ENCODE measurements at places on chromosomes 1 and 21. TPM values are rescaled to one million over a fixed set of nuclear protein-coding genes. Genes with fewer than 3 reads are reported as not detected.
A peak's percentile ranks its signal among the peaks of the same experiment; 100 is the strongest.

RIMKLA gene
- total RNA-seq = 2.2 TPM

ABCA4 gene
- total RNA-seq = 0.16 TPM

DNA sequence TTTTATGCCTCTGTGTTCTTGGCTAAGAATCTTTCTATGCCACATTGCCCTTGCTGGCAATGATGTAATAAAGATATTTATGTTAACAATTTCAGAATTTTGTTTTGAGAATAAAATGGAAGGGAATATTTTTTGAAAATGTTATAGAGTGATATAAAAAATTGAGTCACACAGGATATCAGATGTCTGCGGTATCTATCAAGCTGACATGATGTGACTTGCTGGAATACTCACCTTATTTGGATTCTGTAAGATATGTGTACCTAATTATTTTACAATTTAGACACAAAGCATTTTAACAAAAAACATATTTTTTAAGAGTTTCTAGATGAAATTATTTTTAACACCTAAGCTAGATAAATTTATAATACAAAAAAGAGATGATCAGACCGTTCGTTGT lies 660.0 kb upstream of the B3GALT2 start:
- DNase-seq = no peak
- H3K27me3 ChIP-seq = no peaks in the 10 kb centered on the region
- H3K27ac ChIP-seq = no peak overlapping the region
- H3K36me3 ChIP-seq = no peaks in the 10 kb centered on the region
- no peak overlapping the region for H3K4me3 ChIP-seq

GRCh38 chr21:36422279-36423098 lies 37.3 kb downstream of the CHAF1B start:
- no peaks in the 10 kb centered on the region for H3K4me1 ChIP-seq
- DNase-seq = peak; percentile 57
- H3K27me3 ChIP-seq = no peaks in the 10 kb centered on the region
- H3K27ac ChIP-seq = no peak overlapping the region
- H3K4me3 ChIP-seq = no peak overlapping the region
- H3K36me3 ChIP-seq = no peaks in the 10 kb centered on the region

GRCh38 chr1:224381880-224382548 lies 25.3 kb downstream of the CNIH4 start:
- no peak for DNase-seq
- no peak overlapping the region for H3K27ac ChIP-seq
- no peaks in the 10 kb centered on the region for H3K36me3 ChIP-seq
- no peaks in the 10 kb centered on the region for H3K27me3 ChIP-seq

All from pancreas (tissue), 10 donors.